ENCODE measurements at places on chromosomes 4 and X.

DNA sequence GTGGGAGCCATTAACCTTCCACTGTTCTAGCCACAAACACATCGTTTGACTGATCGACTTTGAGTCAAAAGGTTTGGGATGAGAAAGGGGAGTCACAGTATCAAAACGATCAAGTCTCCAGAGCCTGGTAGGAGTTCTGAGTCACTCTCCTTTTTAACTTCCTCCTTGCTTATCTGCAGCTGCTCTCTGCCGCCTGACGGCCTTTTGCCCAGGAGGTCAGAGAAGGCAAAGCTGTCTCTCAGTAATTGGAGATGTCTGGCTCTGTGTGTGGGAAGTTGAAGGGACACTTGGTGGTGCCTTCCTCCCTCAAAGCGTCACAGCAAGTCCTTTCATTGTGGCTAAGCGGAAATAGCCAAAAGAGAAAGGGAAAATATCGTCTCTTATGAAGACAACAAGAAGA is 63.1 kb downstream of the ANOS1 start:
- no peak for DNase-seq

GRCh38 chr4:151862766-151863165 is 102.0 kb upstream of the GATB start:
- no peak for DNase-seq

DNA sequence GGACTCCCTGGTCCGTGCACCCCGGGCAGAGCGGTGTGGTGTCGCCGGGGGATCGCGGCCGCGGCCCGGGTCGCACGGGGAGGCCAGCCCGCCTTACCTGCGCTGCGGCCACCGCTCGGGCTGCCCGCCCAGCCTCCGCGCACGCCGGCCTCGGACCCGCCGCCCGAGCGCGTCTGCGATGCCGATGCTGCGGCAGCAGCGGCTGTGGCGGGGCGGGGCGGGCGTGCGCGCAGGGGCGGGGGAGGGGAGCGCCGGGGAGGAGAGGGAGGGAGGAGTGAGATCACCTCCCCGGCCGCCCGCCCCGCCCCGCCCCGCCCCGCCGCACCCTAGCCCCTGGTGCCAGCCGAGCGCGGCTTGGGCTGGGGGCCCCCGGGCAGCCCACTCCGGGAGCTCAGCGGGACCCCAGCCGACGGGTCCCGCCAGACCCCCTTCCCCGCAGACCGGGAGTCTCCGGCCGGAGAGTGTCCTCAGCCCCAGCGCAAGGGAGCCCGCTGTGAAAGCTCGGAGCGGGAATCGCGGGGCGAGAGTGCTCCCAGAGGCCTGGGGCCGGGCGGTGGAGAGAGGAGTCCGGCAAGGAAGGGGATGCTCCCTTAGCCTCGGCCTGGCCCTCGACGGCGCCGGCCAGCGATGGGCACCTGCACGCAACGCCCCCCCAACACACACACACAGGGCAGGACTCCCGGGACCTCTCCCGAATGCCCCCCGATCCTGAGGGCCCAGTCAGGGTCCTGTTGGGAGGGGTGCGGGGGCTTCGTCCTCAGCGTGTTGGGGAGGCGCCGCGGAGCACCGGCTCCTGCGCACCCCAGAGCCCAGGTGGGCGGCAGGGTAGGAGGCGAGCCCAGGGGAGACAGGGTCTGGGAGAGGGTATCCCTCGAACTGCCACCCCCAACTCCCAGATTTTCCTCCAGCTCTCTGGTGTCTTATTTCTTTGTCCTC is at the start of gene L1CAM:
TSS of gene L1CAM (minus strand) at position 206 of the 936 bp plus-strand sequence. CDS start 10,337 bp downstream, outside the sequence.
- peak; percentile 89 for DNase-seq

DNA sequence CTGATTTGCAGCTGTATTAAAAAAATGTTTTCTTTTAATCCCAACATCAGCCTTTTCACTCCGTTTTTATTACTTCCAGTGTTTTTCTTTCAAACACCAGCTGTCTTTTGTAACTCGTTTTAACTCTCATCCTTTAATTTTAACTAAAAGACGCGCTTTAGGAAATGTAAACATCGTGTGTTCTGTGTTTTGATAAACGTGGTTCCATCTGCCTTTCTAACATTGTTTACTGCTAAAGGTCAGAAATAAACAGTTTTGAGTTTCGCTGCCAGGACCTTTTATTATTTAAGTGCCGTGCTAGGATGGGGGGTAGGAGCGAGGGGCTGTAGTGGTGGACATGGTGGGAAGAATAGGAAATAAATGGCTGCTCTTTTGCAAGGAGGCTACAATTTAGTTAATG is 1.5 kb downstream of the N4BP2 start:
- peak; percentile 38 for DNase-seq

GRCh38 chrX:41596596-41596995 is 92.2 kb upstream of the GPR34 start:
- DNase-seq: no peak

Measured in H7 (cell line).